Tongue (tissue), 3 donors: ENCODE measurements at places on chromosomes 11 and 22. TPM values are rescaled to one million over a fixed set of nuclear protein-coding genes. Genes with fewer than 3 reads are reported as not detected.
A peak's percentile ranks its signal among the peaks of the same experiment; 100 is the strongest.

DNA sequence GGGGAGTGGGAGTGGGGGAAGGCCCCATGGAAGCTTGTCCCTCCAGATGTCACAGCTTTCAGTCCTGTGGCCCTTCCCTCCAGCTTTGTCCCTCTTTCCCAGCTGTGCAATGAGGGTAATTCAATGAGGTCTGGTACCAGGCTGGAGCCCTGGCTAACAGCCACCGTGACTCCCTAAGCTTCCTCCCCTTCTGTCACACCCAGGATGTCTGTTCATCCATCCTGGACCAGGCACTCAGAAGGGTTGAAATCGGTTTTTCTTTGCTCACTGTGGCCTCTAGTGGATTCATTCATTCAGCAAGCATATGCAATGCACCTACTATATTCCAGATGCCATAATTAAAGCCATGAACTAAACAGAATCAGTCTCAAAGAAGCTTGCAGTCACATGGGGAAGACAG lies 38.7 kb downstream of the SYT13 start:
- peak; percentile 66 for DNase-seq

DNA sequence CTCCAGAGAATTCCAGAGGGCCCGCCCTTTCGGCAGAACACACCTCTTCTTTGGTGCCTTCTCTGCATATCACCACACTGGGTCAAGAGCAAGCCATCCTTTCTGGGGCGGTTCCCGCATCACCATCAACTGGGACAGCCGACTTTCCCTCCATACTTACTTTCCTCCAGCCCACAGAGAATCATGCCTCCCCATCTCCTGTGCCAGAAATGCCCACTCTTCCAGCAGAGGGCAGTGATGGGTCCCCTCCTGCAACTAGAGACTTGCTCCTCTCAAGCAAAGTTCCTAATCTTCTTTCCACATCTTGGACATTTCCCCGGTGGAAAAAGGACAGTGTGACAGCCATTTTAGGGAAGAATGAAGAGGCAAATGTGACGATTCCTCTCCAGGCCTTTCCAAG lies 157.7 kb downstream of the C11orf91 start:
- DNase-seq = peak; percentile 53

Gene EMID1
- 13.8 TPM for total RNA-seq

Gene TMEM132A
- total RNA-seq = 29.7 TPM

Gene ACRV1
- not detected for total RNA-seq
